ENCODE measurements at places on chromosomes 4 and X.

- no peak for DNase-seq
These were observed 30.8 kb upstream of the GPR78 start for GRCh38 chr4:8549352-8549931.

DNA sequence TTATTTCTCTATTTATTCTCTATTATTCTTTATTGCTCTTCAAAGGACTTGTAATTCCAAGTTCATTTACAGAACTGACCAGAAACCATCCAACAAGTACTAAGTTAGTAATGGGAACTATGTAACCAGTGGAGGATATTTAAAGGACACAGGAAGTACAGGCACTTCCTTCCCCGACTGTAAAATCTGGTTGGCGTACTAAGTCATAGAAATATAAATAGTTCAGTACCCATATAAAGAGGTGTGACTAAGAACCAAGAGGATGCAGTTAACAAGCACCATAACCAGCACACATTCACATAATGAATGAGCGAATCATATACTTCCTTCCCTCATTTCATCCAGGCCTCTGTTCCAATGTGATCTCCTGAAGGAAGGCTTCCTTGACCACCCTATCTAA lies 3.6 kb upstream of the EIF4E start:
- no peak for DNase-seq

DNA sequence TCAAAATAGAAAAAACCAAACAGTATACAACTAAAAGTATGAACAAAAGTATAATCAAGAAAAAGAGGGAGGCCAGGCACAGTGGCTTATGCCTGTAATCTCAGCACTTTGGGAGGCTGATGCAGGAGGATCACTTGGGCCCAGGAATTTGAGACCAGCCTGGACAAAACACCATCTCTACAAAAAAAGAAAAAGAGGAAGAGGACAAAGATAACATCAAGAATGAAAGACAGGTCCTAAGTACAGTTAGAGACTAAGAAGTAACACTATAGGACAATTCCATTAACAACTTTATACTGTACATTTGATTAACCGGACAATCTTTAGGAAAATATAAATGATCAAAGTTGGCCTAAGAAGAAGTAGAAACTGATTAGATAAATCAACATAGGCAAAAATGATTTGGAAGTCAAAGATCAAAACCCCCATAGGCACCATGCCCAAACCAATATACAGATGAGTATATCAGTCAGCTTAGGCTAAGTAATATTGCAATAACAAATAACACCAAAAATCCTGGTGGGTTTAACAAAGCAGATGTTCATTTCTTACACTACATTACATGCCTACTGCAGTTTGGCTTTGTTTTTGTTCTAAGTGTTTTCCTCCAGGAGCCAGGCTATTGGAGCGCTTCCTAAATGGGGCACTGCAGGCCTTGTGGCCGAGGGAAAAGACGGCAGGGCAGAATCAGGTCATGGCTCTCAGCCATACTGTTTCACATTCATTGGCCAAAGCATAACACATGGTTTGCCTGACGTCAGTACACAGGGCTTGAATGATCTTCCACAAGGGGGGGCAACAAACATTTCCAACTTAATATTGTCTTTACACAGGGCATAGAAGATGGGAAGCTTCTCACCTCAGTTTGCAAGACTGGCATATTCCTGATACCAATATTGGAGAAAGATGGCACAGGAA lies 42.2 kb upstream of the HGFAC start:
- no peak for DNase-seq

DNA sequence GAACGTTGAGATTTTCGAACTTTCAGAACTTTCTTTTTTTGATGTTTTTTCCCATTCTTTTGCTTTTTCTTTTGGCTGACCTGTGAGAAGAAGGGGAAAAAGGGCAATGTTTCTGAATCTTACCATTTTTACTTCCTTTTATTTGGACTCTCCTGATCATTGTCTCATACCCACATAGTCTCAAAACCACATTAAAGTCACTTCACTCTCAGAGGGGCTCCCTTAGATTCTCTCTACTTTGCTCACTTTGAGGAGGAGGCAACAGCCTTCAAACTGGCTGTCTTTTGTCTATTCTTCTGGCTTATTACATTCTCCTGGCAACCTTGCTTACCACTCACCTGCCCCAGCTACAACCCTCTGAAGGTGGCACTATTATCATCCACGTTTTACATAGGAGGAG lies 3.7 kb downstream of the CXCL9 start:
- DNase-seq = no peak

DNA sequence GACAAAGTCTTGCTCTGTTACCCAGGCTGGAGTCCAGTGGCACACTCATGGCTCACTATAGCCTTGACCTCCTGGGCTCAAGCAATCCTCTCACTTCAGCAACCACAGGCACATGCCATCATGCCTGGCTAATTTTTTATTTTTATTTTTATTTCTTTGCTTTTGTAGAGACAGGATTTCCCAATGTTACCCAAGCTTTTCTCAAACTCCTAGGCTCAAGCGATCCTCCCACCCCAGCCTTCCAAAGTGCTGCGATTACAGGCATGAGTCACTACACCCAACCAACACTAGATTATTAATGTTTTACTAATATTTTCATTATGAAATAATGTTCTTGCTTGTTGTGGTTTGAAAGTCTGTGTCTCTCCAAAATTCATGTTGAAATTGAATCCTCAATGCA lies 5.2 kb upstream of the ACTRT1 start:
- DNase-seq = no peak

DNA sequence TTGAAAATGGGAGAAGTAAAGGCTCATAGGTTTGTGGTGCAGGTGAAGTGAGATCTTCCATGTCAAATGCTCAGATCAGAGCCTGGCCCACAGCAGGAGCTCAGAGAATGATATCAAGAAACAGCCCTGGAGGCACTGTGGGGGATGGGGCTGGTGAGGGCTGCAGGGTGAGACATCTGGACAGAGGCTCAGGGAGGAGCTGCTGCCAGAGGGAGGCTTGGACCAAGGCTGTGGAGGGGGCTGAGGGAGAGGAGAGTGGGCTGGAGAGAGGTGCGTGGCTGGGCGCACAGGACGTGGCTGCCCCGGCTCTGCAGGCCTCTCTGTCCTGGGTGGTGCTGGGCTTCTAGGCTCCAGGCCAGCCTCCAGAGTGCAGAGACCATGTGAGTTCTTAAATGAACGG lies 5.6 kb downstream of the SORCS2 start:
- DNase-seq = no peak

- no peak for DNase-seq
These were observed 71.4 kb upstream of the HPGD start for GRCh38 chr4:174593701-174594100.
